AG04450 (cell line): ENCODE measurements at places on chromosomes 3 and 15. TPM values are rescaled to one million over a fixed set of nuclear protein-coding genes. Genes with fewer than 3 reads are reported as not detected.

Gene VEPH1
- 27.3 and 36.4 TPM in 2 replicates for polyA plus RNA-seq

DNA sequence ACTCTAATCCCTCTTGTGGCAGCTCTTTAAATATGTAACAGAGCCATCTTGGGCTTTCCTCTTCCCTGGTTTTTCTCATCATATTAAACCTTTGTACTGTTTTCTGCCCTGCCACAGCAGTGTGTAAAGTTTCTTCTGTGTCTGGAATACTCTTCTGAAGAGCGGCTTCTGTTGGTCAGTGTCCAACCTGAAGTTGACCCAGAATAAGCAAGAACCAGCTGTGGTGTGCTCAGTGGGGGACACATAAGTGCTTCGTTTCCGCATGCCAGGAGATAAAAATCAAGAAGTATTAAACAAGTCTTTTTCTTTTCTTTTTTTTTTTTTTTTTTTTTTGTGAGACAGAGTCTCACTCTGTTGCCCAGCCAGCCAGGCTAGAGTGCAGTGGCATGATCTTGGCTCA lies 173.2 kb upstream of the CHRM5 start:
- no peak for DNase-seq

DNA sequence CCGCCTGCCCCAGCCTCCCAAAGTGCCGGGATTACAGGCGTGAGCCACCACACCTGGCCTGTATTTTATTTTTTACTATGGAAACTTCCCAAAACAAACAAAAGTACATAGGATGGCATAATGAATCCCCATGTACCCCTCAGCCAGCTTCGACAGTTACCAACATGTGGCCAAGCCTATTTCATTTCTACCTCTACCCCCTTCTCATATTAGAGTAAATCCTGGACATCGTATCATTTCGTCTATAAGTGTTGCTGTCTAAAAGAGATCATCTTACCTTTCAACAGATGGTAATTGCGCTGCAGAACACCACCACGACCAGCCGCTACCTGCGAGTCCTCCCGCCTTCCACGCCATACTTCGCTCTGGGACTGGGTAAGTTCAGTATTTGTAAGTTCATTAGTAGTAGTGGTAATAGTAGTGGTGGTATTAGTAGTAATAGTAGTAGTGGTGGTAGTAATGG lies 44.9 kb downstream of the DLEC1 start:
- no peak for DNase-seq

Gene SCAANT1
- not detected in 2 replicates for polyA plus RNA-seq

- DNase-seq, result no peak
These were observed 123.6 kb upstream of the BHLHE40 start for GRCh38 chr3:4855676-4856075.

DNA sequence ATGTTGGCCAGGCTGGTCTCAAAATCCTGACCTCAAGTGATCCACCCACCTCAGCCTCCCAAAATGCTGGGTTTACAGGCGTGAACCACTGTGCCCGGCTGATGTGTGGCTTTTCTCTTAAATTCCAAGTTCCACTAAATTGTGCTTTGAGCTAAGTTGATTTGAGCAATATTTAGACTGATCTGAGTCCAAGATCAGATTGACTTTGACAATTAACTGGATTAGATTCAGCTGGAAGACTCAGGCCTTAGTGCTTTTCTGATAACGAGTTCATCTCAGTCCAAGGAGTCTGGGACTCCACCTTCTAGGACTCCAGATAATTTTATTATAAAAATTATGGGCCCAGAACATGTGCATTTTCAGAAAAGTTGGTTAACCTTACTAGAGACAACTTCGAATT lies 94.4 kb upstream of the FAM174B start:
- no peak for DNase-seq

DNA sequence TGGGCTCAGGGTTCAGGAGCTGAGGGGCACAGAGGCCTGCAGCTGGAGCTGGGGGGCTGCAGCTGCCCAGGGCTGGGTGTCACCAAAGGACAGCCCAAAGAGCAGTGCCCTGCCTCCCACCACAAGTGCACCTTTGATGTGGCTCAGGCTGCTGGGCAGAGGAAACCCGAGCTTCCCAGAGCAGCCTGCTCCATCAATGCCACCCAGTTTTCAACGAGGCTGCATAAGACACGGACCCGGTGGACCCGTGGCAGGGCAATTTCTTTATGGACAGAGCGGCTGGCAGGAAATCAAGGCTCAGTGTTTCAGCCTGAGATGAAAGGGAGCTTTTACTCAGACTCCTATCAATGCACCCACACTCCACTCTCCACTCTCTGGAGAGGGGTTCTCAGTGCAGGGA lies 18.7 kb downstream of the SEMA5B start:
- DNase-seq, result no peak

Gene OR5K2
- not detected in 2 replicates for polyA plus RNA-seq

DNA sequence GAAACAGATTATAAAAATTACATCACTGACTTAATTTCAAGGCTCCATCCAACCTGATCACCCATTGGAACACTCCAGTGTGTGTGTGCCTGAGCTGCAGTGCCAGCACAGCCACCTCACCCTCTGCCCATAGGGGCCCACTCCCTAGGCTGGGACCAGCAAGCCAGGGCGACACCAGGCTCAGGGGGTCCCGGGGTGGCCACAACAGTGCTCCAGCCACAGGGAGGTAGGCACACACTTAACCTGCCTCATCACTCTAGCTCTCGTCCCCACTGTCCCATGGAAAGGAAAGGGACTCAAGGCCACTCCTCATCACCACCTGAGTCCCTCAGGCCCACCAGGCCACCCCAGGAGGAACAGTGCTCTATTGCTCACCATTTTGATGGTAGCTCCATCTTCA lies 24.9 kb downstream of the ZXDC start:
- DNase-seq, result no peak

- no peak for DNase-seq
These were observed 11.5 kb downstream of the HTD2 start for GRCh38 chr3:58317811-58318210.
